MCF 10A (cell line): ENCODE measurements at places on chromosomes 4 and X. TPM values are rescaled to one million over a fixed set of nuclear protein-coding genes. Genes with fewer than 3 reads are reported as not detected.

- DNase-seq: peak; percentile 79
These were observed 35.3 kb downstream of the SUPT20HL1 start for GRCh38 chrX:24395775-24396174.

- DNase-seq: peak; percentile 43
These were observed 921 bp upstream of the SETD7 start for GRCh38 chr4:139556724-139557555.

- DNase-seq: no peak
These were observed 337.9 kb upstream of the FGF13 start for GRCh38 chrX:139049465-139049864.

- DNase-seq: no peak
These were observed 56.4 kb downstream of the DCX start for GRCh38 chrX:111355523-111356115.

- no peak for DNase-seq
These were observed 249.1 kb upstream of the DIAPH2 start for GRCh38 chrX:96435378-96436035.

GRCh38 chr4:90027565-90027964 lies 99.6 kb upstream of the CCSER1 start:
- DNase-seq: no peak

DNA sequence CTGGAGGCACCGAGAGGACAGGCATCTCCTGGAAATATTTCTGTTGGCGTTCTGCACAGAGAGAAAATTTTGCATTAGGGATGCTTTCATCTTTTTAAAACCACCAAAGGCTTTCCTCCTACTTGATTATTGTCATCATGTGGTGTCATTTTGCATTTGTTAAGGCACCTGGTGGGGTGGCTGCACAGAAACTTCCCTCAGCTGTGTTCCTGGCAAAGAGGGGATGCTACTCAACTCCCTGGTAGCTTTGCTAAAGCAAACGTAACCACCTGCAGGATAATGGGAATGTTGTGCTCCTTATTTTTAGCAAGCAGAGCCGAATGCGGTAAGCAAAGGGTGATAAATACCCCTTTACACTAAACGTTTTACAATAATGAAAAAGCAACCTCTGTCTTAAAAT lies 229.8 kb downstream of the STIM2 start:
- DNase-seq: no peak

DNA sequence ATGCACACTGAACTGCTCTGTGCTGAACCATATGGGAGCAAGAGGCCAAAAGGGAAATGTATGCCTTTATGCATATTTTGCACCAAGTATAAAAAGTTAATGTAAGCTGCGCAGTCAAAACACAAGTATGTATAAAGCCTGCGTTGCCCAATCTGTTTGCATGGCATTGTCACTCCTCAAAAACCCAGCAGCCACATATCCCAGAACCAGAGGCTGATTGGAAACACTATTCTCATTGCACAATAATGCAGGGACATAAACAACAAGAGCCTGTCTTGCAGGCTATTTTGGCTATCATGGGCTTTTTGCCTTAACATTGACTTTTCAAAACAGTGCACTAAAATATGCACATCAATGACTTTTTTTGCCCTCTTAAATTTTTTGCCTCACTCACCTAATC lies 5.1 kb upstream of the ASB9 start:
- DNase-seq: no peak

DNA sequence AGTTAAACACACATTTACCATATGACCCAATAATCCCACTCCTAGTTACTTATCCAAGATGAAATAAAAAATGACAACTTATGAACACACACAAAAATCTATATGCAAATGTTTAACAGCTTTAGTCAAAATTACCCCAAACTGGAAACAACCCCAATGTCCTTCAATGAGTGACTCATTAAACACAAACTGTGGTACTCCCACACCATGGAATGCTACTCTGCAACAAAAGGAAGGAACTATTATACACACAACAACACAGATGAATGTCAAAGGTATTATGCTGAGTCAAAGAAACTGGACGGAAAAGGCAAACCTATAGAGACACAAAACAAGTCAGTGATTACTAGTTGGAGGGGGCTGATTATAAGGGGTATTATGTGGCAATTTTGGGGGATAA lies 40.5 kb downstream of the MED14 start:
- DNase-seq: no peak

DNA sequence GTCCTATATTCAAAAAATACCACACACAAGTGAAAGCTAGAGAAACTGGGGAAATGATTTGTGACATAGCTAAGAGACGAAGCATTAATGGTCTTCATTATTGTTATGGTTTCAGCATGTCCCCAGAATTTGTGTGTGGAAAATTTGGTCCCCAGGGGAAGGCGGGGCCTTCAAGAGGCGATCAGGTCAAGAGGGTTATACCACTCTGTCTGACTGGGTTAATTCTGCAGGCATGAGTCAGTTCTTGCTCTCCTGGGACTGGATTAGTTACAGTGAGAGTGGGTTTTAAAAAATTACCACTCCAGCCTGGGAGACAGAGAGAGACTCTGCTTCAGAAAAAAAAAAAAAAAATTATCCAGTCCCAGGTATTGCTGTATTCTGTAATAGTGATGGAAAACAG lies 2.1 kb upstream of the MTNR1A start:
- peak; percentile 16 for DNase-seq

GRCh38 chr4:125736057-125736456 lies 421.3 kb downstream of the FAT4 start:
- peak; percentile 36 for DNase-seq

DNA sequence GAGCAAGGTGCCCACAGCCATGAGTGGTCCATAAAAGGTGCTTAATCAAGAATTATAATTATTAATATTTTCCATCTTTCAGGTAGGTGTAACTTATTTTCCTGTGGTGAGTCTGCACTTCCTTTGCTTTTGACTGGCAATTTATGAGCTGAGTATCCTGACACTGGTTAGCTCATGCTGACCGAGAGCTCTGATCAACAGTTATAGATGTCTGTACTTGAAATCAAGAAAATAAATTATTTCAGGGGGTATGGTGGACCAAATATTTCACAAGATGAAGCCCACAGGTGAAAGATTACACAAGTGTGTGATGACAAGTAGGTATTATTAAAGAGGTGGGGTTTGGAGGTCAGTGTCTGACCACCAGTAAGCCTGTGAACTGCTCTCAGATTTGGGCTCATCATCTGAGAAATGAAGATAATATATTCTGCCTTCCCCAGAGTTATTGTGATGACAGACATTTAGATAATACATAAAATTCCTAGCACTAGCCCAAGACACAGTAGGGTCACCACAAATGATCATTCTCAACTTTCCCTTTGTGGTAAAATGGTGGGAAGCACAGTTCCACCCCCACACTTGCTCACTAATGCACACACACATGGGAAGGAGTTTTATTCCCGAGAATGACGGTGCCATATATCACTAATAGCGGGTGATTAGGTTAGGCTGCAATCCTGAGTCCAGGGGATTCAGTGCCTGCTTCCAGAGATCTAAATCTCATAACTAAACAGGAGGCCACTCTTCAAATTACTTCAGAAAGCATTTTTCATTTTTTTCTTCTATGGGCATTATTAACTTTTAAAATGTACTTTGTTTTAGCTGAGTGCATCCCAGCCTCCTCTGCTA lies 34.0 kb upstream of the PACRGL start:
- DNase-seq: no peak

DNA sequence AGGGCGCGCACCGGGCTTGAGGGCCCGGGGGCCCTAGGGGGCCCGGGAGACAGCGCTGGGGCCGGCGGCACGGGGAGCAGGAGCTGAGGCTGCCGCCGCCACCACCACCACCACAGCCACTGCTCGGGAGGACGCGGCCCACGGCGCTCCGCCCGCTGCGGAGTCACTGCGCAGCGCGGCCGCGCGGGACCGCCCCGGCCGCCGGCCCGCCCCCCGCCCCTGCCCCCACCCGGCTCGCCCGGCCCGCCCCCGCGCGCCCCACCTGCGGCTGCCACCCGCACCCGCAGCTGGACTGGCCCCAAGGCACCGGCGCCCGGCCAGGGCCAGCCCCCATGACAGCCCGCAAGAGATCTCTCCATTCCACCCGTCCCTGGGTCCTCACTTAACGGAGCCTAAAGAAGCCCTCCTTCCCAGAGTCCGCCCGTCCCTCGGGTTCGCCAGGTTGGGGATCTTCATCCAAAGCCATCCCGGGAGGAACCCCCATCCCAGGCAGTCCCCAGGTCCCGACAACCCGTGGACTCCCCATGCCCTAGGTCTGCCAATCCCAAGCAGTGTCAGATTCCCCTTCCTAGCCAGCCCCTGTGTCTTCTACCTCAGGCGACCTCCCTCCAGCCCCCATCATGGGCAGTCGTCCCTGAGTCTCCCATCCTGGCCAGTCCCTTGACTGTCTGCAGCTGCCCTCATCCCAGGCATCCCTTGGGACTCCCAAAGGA lies 40.0 kb upstream of the IQSEC2 start:
- no peak for DNase-seq

DNA sequence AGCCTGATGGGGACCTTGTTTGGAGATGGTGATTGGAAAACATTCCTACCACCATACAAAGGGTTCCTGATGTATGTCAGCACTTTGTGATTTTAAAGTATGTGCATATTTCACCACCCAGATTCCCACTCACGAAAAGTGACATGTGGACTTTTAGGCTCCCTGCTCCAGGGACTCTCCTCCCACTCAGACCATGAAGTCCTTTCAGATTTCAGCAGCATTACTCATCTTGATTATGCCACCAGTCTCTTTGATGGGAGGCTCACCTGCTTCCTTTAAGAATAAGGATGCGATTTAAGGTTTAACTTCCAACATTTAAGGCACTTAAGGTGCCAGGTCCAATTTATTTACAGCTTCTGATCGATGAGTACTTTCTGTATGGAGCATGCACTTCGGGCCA lies 204.4 kb downstream of the PPARGC1A start:
- no peak for DNase-seq

GRCh38 chr4:25358515-25359275 lies 18.4 kb upstream of the ANAPC4 start:
- peak; percentile 88 for DNase-seq

- no peak for DNase-seq
These were observed 1.5 kb upstream of the FAM241A start for GRCh38 chr4:112143781-112144180.

- DNase-seq: no peak
These were observed 12.4 kb downstream of the NSD2 start for GRCh38 chr4:1883583-1883982.

DNA sequence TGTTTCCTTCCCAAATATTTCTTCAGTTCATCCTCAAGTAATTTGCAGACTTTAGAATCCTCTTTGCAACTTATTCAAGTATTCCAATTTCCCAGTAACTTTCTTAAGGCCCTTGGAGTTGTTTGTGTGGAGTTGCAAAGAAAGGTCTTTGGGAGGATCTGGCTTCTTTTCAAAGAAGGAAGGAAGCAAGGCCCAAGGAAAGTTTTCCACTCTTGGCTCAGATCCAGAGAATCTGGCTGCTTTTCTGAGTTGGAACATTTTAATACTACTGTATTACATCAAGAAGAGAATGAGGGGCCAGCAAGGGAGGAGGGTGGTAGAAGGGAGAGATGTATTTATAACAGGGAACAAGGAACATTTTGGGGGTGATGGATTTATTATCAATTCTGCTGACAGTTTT lies 10.5 kb downstream of the CDX4 start:
- DNase-seq: no peak

DNA sequence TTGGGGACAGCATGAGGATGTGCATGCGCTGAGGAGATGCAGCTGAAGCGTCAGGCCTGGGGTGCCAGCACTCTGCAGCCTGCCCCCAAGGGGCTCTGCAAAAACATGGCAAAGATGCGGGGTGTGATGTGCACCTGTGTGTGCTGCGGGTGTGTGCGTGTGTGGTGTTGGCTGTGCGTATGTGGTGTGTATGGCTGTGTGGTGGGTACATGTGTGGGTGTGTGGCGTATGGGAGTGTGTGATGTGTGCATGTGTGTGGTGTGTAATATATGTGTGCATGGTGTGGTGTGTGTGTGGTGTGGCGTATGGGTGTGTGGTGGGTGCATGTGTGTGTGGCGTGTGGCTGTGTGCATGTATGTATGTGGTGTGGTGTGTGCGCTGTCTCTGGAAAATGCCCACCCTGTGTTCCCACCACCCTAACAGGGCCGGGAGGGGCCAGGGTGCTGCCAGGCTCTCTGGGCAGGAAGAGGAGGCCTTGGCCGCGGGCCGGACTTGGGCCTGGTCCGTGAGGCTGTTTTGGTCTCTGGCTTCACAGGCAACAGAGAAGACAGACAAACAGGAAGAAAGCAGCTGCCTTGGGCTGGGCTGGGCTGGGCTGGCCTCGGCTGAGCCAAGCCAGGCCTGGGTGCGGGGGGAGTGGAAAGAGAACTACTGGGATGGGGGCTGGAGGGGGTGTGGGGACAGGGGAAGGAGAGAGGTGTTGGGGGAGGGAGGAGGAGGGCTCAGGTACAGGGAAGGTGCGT lies 1.1 kb upstream of the AVPR2 start:
- DNase-seq: no peak

GRCh38 chrX:53048169-53049126 lies at the start of gene GPR173:
Gene GPR173, plus strand, starts transcription at chrX:53048789. Its CDS starts 27,833 bp downstream, at chrX:53076622.
- peak; percentile 34 for DNase-seq

The FAT4 gene
- 6.4 and 6.6 TPM in 2 replicates for total RNA-seq

The ODAPH gene
- not detected in 2 replicates for total RNA-seq

The NCAPG gene
- total RNA-seq: 23.2 and 38.6 TPM in 2 replicates

The LNX1 gene
- total RNA-seq: not detected in 2 replicates

The POU3F4 gene
- total RNA-seq: not detected in 2 replicates

The HSFX3 gene
- not detected in 2 replicates for total RNA-seq

The BRS3 gene
- total RNA-seq: not detected in 2 replicates

The FRMPD3 gene
- not detected in 2 replicates for total RNA-seq
